H54 (cell line): ENCODE measurements at places on chromosomes 2 and 18.

DNA sequence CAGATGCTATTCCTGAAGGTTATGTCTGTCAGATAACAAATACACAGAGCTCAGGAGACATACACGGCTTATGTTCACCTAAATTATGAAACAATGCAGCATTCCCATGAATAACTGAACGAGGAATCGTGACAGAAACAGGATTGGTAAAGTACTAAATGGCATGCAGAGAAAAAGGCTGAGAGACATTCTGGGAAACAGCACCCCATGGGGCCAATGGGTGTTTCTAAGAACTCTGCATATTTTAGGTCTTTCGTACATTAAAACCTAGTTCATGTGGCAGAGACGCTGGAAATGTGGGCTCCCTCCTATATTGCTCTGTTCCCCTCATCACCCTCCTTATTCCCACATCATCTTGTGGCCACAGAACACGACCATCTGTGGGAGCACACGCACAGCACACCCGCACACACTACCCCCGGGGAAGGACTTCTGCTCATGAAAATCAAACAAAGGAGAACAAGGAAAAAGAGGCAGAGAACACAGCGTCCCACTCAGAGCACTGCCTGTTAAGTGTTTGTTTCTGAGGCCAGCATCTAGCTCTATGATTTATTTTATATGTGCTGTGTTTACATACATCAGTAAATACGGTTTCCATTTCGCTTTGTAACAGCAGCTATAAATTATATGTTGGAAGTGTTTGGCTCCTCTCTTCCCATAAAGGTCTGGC, 143.6 kb downstream of the AFF3 start:
- no peak for DNase-seq

DNA sequence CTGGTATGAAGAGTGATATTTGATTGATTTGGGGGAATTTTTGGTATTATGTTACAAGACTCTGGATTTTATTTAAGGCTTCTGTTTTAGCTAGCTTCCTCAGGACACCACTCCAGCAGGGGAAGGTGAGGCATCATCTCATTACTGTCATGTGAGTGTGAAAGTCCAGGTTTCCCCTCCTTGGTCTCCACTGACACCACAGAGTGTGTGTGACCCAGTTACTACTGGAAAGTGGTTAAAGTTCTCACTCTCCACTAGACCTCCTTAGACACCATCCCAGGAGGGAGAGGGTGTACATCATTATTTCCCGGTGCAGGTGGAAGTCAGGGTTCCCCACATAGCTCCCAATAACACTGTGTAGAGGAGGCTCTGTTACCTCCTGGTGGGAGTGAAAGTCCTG, 35.8 kb upstream of the EPG5 start:
- no peak for DNase-seq

- DNase-seq: no peak
Measured at GRCh38 chr18:26685438-26686157, 137.2 kb upstream of the KCTD1 start.

DNA sequence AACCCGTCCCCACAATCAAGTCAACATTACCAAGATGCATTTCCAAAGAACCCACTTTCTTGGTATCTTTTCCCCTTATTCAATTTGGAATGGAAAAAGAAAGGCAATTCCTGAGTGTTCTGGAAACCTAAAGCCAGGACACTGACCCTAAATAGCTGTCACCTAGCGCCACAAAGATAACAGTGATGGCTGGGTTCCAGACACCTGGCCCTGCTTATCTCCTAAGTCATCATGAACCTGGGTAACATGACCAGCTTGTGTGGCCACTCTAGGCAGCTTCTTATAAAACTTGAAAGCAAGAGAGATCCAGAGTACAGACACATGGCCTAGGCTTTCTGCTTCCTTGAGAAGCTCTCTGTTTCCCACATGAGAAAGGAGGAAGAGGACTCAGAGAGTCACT, 95.4 kb downstream of the BOD1L2 start:
- no peak for DNase-seq

DNA sequence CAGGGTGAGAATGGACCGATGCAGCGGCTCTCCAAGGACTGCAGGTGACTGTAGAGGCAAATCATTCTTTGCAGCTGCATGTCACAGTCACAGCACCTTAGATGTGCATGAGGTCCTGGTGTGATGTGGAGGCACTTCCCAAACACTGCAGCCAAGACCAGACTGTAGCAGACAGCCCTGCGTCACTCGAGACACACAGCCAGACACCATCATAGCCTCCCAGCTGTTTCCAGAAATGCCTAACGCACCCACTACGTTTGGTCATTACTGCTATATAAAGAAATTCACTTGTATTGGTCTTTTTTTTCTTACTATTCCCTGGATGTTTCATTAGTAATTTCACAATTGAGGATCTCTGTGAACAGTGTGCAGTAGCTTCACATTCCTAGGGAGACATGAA, 60.9 kb downstream of the SH3YL1 start:
- no peak for DNase-seq

DNA sequence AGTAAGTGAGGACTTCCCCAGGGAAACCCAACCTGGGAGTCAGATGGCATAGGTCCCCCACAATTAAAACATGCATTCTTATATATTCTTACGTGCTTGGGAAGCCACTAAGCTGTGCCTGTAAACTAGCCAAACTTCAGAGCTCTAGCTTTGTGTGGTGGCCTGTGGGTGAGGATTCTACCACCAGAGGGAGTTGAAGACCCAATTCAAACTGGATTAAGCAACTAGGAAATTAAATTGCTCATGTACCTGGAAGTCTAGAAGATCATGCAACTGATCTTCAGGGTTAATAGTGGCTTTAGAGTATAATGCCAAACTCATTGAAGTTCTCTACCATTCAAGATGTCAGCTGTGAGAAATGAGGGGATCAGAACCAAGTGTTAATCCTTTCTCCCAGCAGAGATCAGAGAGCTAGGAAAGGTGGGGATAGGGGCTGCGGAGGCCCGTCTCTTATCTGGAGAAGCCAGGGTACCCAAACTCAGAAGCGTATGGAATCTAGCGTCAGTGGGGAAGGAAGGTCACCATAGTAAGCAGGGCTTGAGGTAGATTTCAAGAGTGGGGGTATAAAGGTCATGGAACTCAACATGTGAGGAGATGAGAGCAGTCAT, 53.2 kb upstream of the CCDC85A start:
- DNase-seq: peak; percentile 5

GRCh38 chr2:66275984-66276383, 158.9 kb upstream of the MEIS1 start:
- DNase-seq: no peak

DNA sequence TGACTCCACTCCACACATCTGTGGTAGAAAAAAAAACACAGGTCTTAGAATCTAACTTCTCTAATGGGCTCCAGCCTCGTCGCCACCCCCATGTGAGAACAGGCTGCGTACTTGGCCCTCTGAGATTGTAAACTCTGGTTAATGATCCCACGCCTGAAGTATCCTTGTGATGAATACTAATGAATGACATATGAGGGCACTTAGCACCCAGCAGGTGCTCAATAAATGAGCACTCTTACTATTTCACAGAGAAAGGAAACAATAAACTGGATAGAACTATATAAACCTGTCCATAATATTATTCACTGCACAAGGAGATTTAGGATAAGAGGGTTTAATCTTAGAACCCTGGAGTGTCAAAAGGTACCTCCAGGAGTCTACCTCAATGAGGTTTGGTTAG, 310.1 kb upstream of the HNRNPA3 start:
- no peak for DNase-seq

GRCh38 chr18:805008-805754, 6.9 kb downstream of the YES1 start:
- no peak for DNase-seq

GRCh38 chr2:149178612-149179011, 140.1 kb downstream of the LYPD6B start:
- no peak for DNase-seq

- DNase-seq: no peak
Measured at GRCh38 chr2:145851730-145852129, 1331.8 kb upstream of the ZEB2 start.

DNA sequence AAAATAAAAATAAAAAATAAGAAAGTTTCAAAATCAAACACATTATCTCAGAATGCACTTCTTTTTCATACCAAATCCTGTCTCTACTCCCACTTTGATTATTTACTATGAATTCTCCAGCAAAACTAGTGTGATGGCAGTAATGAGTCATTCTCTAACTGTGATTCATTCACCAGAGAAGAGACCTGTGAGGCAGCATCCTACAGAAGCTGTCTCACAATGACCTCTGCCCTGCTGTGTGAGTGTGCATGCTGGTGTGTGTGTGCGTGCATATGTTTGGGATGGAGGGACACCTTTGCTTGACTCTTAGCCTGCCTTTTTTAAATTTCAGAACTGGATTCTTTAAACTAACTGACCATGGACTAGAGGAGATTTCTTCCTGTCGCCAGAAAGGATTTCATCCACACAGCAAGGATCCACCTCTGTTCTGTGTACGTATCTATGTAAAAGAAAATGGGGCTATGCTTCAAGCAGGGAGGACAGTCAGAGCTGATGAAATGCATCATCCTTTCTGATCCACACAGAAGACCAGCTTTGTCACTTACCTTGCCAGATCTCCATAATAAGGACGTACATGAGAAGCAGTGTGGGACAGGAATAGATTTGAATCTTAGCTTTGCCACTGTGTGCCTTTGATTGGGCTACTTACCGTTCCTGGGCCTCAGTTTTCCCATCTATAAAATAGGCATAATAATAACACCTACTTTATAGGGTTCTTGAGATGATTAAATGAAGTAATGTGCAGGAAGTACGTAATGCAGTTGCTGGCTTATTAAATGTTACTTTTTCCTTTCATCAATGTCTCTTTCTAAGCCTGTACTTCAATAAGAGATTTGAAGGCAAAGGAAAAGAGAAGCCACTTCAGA, 31.2 kb downstream of the STAMBP start:
- DNase-seq: peak; percentile 63

DNA sequence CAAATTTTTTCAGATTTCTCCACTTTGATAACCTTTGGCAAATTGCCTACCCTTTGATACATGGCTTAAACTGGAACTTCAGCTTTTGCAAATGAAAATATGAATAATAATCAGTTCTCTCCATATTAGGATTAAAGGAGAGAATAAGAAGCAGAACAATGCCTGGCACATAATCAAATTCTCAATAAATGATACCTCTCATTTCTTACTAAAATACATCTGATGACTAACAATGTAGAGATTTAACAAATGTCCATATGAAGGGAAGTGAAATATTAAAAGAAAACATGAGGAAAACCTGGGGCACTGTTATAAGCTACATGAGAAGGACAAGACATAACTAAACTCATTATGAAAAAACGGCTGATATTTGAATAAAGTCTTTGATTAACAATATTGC, 1103.6 kb downstream of the LRP1B start:
- no peak for DNase-seq

DNA sequence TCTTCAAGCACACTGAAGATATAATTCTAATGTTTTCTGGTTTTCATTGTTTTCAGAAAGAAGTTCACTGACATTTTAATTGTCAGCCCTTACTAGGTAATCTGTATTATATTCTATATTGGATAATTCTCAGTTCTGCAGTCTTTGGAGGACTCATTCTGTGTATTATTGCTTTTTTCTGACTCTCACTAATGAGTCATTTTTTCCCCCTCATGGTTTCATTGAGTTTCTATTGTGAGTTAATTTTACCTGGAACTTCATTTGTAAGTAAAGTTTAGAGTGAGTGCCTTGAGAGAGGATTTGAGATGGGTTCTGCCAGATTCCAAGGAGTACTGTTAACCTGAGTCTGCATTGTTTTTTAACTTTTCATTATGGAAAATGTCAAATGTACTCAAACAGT, 90.4 kb upstream of the LYPD1 start:
- no peak for DNase-seq

DNA sequence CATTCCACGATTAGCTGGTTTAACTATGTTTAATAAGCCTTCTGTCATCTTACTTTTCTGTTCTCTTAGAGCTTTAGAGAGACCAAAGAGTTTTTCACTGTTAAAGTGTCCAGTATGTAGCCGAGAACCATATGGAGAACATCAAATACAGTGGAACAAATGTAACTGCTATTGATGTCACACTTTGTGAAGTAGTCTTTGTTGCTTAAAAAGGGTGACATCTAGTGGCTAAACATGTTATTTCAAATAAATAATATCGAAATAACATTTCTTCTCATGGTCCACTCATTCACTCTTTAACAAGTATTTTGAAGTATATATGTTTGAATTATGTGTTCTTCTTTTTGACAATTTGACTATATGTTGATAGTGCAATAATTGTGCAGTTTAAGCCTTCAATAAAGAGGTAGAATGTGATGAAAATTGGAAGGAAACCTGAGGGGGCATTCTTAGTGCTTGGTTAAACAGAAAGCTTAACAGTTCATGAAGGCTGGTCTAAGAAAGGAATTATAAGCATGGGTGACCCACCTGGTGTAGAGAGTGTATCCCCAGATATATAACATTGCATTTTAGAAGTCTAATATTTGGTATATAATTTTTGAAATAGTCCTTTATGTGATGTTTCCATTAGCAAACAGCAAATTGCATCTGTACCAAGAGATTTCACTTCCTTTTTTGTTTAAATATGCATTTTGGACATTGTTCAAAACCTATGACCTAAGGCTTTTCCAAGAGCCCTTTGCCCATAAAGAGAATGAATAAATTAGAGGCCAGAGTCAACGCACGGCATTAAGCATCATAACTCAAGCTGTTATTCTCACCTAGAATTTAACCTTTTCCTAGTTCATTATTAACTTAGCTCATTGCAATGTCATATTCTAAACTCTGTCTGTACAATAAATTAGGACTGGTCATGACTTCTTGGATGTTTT, 112.1 kb downstream of the KYNU start:
- no peak for DNase-seq

DNA sequence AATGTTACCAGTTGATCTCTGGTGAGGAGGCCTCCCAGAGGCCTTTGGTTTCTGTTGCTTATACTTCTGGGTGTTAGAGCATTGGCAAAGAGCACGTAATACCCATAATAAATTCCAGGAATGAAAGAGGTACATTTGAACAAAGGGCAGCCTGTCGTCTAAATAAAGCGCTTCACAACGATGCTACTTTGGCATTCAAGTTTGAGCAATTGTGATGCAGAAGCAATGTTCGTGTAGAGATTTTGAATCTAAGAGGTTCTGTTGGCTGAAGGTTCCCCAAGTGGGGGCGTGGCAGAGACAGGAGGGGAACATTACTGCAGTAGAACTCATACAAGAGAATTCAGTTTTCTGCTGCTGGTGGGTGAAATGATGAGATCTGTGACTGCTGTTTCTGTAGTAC, 27.8 kb downstream of the ZNF532 start:
- no peak for DNase-seq

- no peak for DNase-seq
Measured at GRCh38 chr2:26442301-26442700, 35.6 kb downstream of the OTOF start.

- DNase-seq: no peak
Measured at GRCh38 chr2:153391131-153391530, 87.4 kb downstream of the RPRM start.

GRCh38 chr18:13611601-13612195, 114.7 kb downstream of the FAM210A start:
- no peak for DNase-seq

DNA sequence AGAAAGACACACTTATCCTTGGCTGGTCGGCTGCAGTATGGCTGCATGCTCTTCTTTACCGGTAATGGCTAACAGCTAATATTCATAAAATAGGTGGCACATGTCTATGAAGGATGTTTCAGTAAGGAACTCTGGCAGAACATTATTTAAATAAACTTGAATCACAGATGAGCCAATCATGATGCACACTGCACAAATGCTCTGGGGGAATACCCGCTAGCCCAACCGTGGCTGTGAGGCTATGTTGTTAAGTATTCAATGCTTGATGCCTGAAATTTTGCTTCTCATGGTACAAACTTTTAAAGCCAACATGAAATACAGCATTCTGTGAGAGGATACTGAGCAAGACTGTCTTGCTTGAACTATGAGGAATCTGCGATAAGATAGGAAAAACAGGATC, 505.8 kb downstream of the ZEB2 start:
- DNase-seq: no peak
